Fibroblast of skin of left biceps (primary cell): ENCODE measurements at places on chromosomes 4 and X.

GRCh38 chr4:112604589-112604988, 32.1 kb downstream of the ZGRF1 start:
- DNase-seq, result peak; percentile 15

GRCh38 chrX:132041015-132041414, 17.9 kb downstream of the STK26 start:
- DNase-seq, result no peak

- no peak for DNase-seq
Observed at GRCh38 chr4:156194896-156195295, 241.2 kb upstream of the CTSO start.

- no peak for DNase-seq
Observed at GRCh38 chr4:105243446-105243845, 96.8 kb downstream of the TET2 start.

- DNase-seq, result peak; percentile 44
Observed at GRCh38 chr4:134201216-134202161, at the start of gene PABPC4L. Gene PABPC4L (minus strand): TSS chr4:134201789. CDS start chr4:134201019, 770 bp downstream.

- DNase-seq, result no peak
Observed at GRCh38 chrX:133639726-133640125, 224.4 kb upstream of the GPC4 start.

DNA sequence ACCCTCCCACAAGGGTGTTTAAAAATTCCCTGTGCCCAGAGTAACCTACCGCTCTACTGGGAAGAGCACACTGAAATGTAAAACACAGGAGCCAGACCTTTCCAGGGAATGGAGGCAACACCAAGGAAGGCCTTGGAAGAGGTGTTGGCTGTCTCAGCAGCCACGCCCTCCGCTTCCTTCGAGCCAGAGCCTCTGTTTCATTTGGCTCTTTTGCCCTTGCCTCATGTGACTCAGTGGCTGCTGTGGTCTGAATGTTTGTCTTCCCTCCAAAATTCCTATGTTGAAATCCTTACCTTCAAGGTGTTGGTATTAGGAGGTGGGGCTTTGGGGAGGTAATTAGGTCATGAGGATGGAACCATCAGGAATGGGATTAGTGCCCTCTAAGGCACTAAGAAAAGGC, 11.3 kb downstream of the SCD5 start:
- DNase-seq, result no peak

- no peak for DNase-seq
Observed at GRCh38 chr4:2461246-2461960, 7.5 kb upstream of the RNF4 start.

- peak; percentile 58 for DNase-seq
Observed at GRCh38 chrX:42519666-42520231, 258.2 kb downstream of the PPP1R2C start.

DNA sequence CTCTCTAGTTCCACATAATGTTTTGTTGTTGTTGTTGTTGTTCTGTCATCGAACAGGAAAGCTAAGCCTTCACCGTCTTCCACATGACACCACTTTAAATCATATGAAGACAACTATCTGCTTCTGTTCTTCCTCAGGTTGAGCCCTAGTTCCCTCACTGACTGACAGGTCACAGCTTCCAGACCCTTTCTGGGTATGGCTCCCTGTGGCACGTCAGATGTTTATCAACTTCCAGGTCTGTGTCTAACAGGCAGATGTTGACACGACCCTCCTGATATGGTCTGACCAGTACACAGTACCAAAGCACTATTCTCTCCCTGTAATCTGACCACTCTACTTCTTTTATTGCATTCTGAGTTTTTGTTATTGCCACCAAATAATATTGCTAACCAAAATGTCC, 51.4 kb downstream of the PRDM5 start:
- DNase-seq, result no peak

- DNase-seq, result no peak
Observed at GRCh38 chr4:34824515-34824914, 1419.8 kb downstream of the ARAP2 start.

DNA sequence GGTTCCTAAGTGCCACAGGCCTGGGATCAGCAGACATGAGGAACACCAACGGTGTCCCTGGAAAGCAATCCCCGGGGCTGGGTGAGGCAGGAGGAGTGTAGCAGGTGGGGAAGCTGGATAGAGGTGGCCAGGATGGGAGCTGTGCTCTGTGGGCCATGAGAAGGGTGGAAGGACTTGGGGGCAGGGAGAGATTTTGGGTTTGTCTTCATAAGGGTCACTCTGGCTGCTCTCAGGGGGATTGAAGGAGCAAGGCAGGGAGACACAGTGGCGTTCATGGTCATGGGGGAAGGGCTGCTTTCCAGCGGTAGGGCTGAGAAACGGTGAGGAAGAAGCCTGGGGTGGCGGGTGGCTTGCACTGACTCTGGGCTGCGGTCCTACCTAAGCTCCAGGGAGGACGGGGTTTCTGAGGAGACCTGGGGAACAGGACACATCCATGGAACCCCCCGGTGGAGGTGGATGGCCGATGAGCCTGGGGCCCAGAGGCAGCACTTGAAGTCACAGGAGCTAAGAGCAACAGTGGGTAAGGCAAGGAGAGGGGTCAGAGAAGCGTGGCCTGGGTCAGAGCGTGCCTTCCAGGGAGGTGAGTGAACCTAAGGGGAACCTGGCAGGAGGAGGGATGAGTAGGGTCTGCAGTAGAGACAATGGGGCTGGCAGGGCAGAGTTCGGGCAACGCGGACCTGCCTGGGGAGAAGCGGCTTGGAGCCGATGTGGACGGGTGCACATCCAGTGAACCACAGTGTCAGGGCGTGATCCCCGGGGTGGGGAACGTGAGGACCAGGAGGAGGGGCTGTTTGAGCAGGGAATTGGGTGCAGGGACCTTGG, 12.4 kb upstream of the CTBP1 start:
- no peak for DNase-seq

DNA sequence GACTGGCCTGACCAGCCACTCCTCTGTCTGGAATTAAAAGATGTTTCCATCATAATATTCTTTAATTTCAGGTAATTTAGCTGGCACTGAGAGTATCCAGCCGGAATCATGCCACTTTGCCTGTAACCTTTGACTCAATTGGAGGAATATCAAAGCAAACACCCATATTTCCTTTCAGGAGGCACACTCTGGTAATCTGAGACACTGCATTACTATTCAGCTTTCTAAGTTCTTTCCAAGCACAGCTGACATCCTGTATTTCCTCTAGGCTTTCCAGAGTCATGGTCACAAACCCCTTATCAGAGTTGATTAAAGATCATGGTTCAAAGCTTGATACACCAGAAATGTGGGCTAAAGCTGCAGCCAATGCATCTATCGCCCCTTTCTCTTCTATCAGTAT, 29.3 kb downstream of the INTS12 start:
- no peak for DNase-seq

GRCh38 chrX:12249997-12250396, 111.7 kb downstream of the FRMPD4 start:
- no peak for DNase-seq

- DNase-seq, result peak; percentile 70
Observed at GRCh38 chrX:78650906-78651437, 8.2 kb downstream of the RTL3 start.

DNA sequence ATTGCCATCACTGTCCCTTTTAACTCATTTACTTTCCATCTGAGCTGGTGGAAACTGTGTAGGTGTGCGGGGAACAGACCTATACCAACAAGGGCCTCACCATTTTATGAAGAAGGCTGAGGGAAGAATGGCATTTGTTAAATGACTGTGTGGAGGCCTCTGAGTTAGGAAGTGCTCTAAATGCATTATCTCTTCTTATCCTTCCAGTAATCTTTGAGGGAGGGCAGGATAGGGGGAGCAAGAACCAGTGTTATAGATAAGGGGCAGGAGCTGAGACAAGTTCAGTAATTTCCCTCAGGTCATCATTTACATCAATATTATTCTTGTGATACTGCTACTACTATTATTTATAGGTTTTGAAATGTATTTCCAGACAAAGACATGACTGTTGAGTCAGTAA, 122.4 kb upstream of the PDLIM3 start:
- no peak for DNase-seq

DNA sequence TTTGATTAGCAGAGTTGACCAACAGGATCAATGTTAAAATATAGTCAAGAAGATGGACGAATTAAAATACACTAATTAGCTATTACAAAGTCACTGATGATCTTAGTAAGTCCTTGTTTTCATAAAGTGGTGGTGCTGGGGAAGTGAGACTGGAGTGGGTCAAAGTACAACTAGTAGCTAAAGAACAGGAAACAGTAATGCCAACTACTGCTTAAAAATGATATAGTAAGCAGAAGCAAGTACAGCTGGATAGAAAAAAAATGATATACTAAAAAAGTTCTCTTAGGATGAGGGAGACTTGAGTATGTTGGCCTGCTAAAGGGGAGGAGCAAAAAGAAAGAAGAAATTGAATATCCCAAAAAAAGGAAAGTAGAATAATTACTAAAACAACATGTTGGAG, 580.8 kb upstream of the FTHL17 start:
- no peak for DNase-seq
